Memory B cell (primary cell): ENCODE measurements at places on chromosomes 13 and 19.

DNA sequence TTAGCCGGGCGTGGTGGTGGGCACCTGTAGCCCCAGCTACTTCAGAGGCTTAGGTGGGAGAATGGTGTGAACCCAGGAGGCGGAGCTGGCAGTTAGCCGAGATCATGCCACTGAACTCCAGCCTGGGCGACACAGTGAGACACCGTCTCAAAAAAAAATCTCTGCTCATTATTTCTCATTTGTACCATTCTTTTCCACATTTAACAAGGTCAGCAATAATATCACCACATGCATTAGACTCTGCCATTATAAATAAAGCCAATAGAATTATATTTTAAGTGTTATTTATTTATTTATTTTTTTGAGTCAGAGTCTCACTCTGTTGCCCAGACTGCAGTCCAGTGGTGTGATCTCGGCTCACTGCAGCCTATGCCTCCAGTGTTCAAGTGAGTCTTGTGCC lies 24.2 kb downstream of the UGGT2 start:
- no peak for DNase-seq

DNA sequence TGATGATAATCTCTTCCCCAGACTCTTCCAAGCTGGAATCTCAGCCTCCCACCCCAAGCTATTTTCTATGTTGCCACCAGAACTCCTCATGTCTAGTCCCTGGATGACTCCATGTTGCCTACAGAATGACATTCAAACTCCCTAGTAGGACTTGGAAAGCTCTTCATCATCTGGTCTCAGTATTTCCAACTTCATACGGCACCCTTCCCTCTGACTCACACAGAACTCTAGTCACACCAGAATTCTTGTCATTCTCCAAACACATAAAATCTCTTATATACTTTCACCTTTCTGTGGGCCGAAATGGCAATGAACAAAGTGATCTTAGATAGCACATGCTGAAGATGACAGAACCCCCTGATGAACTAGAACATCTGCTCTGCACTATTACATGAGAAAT lies 86.2 kb downstream of the CAB39L start:
- DNase-seq, result no peak

GRCh38 chr13:59823486-59823885 lies 340.2 kb downstream of the DIAPH3 start:
- no peak for DNase-seq

DNA sequence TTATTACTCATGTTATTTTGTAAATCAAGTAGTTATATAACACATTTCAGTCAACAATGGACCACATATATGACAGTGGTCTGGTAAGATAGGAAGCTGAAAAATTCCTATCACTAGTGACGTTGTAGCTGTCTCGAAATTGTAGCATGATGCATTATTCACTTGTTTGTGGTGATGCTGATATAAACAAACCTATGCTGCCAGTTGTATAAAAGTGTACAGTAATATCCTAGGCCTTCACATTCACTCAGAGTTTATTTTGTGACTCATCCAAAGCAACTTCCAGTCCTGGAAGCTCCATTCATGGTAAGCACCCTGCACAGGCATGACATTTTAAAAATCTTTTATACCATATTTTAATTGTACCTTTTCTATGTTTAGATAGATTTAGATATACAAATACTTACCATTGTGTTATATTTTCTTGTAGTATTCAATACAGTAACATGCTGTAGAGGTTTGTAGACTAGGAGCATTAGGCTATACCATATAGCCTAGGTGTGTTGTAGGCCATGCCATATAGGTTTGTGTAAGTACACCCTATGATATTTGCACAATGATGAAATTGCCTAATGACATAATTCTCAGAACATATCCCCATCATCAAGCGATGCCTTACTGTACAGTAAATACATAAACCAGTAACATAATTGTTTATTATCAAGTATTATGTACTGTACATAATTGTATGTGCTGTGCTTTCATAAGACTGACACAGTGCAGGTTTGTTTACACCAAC lies 49.3 kb downstream of the IFT88 start:
- DNase-seq, result no peak

- no peak for DNase-seq
Observed at GRCh38 chr19:38072776-38073750, 151.0 kb downstream of the DPF1 start.
